MV-4-11 (cell line): ENCODE measurements at places on chromosomes 2 and 18.

- DNase-seq: no peak
Measured at GRCh38 chr2:218216336-218216673, 684 bp upstream of the ARPC2 start.

DNA sequence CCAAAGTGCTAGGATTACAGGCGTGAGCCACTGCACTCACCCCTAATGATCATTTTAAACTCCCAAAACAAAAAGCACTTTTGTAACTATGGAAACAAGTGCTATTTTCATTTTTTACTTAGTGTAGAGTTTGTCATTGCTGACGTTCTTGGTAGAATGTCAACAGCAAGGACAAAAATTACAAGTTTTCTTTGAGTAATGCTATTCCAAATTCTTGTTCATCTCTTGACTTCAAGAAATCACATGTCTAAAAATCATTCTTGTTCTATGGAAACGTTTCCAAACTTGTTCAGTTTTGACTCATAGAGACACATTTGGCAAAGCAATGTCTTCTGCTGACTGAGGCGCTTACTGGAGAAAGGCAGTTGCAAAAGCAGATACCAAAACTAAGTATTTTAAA is 82.6 kb downstream of the MBP start:
- DNase-seq: no peak

- DNase-seq: no peak
Measured at GRCh38 chr2:239873656-239874635, 151.2 kb downstream of the NDUFA10 start.

- DNase-seq: no peak
Measured at GRCh38 chr2:214699236-214699635, 110.2 kb downstream of the BARD1 start.

DNA sequence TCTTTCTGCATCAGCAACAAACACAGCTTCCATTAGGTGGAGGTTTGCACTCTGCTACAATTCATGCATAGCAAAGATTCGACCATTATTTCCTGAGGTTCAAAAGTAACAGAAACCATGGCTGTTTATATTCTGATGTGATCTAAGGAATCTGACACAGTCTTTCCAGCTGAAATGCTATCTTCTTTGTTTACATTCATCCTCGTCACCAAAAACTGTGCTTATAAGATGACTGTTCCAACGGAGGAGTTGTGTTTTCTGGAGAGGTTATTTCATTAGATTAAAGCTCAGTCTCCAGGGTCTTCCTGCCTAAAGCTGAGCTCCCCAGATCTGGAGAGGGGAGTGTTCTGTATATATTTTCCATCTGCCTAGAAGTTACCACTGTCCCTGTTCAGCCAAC is 45.1 kb upstream of the LYPD6B start:
- DNase-seq: no peak

- DNase-seq: no peak
Measured at GRCh38 chr2:235765181-235765820, 271.5 kb downstream of the AGAP1 start.

DNA sequence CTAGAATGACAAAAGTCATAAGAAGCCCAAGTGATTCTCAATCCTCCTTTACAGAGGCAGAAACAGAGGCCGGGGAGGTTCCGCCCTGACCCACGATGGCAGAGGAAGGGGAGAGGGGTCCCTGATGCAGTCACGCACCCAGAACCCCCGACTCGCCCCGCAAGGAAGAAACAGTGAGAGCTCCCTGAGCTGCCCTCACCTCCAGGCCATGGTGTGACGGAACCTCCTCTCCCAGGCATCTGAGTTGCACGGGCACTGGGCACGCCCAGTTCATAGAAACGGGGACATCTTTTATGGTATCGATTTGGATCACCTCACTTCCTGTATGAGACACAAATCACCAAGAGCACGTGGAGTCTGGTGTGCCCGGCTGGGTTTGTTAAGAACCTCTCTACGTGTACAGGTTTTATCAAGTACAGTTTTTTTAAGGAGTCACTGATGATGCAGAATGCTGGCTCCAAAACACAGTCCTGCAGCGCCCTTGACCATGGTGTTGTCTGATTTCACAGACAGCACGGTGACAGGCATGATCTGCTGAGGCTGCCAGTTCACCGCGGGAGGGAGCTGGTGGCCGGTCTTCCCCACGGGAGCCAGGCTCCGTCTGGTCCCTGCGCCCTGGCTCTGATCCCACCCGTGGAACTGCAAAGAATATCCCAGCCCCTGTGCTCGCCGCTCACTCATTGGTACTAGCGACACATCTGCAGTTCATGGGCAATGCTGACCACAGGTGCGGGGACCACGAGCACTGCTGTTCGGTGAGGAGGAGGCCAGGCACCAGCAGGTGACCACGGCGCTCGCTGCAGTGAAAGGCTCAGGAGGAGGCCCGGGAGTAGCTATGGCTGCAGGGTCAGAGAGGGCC is 35.6 kb downstream of the PXDN start:
- DNase-seq: no peak

- peak; percentile 81 for DNase-seq
Measured at GRCh38 chr2:157929871-157930667, 53.9 kb upstream of the ACVR1 start.

DNA sequence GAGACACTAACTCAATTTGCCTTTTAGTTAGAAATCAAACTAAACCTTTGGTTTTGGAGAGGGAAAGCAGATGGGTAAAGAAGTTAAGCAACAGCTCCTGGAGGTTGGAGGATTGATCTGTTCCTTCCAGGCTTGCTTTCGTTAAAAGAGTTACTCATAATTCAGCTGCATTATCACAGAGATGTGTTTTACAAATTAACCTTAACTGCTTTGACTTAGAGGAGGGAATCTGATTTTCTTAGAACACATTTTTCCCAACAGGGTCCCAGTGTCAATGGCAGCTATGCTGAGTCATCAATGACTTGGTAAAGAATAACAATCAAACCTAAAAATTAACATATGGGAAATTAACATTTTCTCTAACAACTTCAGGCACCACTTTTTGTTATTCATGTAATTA is 113.4 kb downstream of the COPS8 start:
- DNase-seq: no peak

DNA sequence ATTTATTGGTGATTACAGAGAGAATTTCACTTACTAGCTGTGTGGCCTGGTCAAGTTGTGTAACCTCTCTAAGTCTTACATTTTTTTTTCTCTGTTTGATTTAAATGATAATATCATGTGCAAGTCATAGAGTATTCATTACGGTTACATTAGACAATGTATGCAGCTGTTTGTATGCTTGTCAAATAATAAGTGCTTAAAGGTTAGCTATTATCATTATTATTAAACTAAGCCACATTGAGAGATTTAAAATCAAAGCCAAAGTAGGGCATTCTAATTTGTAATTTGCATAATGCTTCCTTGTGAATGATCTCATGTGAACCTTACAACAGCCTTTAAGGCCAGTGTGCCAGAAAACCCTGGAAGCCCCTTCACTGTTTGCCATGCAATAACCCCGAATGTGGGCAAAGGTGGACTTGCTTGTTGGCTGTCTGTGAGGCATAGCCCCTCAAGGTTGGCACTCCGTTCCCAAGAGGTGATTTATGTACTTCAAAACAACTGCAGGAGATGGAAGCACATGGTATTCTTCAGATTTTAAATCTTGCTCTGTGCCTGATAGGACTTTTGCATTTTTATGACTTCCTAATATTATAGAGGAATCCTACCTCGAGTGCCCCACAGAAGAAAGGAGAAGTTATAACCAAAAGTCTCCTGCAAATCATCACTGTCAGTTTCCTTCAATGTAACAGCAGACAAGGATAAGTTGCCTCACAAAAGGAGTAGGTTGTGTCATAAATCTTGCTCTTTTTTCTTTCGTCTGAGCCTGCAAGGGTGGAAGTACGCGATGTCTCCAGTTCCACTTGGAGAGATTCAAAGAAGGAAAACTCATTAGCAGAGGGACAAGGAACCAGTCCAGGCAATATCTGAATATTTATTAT is 272.0 kb downstream of the TGIF1 start:
- peak; percentile 88 for DNase-seq

- DNase-seq: no peak
Measured at GRCh38 chr2:242052421-242052820, 182.9 kb downstream of the RTP5 start.

DNA sequence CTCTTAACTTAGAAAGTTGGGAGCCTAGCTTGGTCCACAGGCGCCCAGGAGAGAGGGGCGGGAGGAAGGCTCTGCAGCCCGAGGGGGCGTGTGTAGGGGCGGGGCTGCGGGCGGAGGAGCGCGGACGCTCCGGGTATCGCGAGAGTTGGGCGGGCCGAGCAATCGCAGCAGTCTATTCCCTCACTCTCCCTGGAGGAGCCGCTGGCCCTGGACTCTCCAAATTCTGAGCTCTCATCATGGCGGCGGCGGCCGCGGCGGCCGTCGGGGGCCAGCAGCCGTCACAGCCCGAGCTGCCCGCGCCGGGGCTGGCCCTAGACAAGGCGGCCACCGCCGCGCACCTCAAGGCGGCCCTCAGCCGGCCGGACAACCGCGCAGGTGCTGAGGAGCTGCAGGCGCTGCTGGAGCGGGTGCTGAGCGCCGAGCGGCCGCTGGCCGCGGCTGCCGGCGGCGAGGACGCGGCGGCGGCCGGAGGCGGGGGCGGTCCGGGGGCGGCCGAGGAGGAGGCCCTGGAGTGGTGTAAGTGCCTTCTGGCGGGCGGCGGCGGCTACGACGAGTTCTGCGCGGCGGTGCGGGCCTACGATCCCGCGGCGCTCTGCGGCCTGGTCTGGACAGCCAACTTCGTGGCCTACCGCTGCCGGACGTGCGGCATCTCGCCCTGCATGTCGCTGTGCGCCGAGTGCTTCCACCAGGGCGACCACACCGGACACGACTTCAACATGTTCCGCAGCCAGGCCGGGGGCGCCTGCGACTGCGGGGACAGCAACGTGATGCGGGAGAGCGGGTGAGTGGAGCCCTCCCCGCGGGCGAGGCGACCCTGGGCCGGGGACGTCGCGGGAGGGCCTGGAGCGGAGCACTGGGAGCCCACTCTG is at the start of gene UBR3:
Gene UBR3 (plus strand): TSS at position 183 of the 869 bp plus-strand sequence. CDS start 54 bp downstream, at position 237.
- DNase-seq: peak; percentile 84

DNA sequence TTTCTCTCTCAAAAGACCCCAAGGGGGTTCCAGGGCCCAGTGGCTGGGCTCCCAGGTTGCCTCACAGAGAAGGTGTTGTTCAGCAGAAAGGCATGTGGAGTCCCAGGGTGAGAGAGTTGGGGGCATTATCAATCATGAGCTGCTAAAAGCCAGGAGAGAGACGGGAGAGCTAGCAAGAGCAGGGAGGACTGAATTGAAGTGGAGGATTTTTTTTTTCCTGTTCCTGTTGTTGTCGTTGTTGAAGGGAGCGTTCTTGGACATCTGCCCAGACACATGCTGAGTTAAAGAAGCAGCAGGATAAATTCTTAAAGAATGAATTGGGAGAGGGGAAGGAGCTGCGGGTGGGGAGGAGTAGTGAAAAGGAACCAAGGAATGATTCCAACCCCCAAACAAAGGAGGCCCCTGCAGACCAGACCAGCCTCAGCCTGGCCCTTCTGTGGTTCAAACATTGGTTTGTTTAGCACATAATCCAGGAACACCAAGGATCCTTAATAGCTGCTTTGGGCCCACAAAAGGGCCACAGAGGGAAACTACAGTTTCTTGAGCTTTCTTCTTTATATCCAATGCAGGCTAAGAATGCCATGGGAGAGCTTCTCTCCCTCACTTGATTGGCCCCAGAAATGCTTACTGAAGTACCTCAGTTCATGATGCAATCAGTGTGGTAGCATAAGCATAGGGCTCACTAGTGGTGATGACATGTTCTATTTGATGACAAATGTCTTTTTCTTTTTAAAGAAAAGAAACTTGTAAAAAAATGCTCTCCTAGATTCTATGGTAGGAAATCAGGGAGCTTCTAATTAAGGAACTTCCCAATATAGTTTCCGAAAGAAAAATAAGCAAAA is 146.0 kb downstream of the SETBP1 start:
- peak; percentile 12 for DNase-seq

- no peak for DNase-seq
Measured at GRCh38 chr18:56196495-56197225, 441.7 kb downstream of the TXNL1 start.

- no peak for DNase-seq
Measured at GRCh38 chr18:71808616-71809015, 735.5 kb downstream of the CBLN2 start.

DNA sequence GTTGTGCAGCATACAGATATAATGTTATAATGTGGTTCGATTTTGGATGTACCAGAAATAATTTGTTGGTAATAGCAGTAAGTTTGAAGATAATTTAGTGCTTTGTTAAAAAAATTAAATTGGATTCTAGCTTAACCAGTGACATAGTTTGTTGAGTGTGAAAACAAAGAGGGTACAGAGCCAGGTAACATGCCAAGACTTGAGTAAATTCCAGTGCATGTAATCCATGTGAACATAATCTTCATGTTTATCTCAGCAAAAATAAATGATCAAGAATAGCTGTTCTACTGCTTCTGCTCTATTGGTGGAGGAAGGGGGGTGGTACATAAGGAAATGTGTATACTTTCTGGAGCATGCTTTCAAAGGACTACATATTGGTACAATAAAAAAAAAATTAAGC is 165.8 kb downstream of the DNAH7 start:
- DNase-seq: no peak

DNA sequence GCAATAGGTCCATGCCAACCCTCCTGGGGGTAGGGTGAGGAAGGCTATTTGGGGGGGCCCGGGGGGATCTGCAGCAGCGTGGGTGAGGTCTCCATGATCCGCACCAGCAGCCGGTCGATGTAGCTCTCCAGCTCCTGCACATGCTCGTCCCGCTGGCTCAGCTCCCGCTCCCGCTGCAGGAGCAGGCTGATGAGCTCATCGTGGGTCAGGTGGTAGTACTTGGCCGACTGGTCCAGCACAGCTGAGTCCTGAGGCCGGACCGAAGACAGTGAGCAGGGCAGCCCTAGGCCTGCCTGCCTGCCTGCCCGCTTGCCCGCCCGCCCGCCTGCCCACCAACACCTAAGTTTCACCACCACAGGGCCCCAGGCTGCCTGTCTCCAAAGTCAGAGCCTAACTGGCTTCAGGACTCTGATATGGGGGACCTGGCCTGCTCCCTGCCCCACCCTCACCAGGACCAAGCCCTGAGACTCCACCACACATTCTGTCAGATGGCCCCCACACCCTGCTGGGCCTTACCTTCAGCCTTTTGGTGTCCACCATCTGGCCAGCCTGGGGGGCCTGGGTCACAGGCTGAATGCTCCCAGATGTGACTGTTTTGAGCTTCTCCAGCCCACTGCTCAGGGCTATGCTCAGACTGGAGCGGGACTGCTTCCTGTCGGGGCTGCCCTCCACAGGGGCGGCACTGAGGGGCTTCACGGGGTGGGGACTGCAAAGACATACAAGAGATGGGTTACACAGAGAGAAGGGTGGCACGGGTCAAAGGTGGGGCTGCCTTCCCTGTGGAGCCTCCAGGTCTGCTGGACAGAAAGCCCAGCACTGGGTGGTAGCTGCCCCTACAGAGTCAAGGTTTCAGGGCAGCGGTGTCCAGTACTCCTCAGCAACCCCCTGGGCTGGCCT is 4.2 kb upstream of the SFXN5 start:
- no peak for DNase-seq

DNA sequence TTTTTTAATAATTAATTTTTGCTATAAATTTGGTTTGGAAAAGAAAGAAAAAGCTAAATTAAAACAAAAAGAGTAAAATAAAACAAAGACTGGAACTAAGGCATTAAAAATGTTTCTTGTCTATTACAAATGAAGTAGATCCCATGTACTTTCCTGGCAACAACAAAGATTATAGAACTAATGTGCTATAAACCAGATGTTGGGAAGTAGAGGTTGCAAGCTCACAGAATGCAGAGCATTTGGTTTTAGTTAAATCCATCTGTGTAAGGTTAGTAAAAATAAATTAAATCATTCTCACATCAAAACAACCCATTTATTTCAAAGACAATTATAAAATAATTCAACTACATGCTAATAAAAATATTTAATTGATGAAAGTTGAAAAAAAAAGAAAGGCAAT is 157.2 kb upstream of the ZC3H15 start:
- no peak for DNase-seq
